Right lung (tissue), 10 donors: ENCODE measurements at places on chromosomes 5 and 9.

DNA sequence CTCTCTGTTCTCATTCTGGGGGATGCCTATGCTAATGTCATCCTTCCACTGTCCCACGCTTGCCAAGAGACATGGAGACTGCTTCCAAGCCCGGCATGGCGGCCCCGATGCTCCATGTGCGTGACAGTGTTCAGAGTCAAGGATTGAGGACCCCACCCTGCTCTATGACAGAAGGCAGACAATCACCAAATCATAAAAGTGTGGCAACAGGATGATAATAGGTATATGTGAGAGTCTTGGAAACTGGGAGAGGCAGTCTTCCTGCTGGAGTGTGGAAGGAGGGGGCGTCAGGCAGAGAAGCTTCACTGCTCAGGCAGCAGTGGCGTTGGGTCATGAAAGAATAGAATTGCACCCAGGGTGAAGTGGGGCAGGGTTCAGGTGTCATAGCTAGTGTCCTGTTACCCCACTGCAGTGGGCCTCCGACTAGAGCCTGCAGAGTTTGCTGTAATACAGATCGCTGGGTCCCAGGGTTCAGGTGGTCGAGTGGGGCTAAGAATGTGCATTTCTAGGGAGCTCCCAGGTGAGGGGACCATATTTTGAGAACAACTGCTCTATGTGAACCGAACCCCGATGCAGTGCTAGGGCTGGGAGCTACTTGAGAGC is 12.5 kb upstream of the GADD45G start:
- DNase-seq = no peak

- DNase-seq = no peak
These were observed 294.8 kb upstream of the KIF2A start for GRCh38 chr5:62011089-62011664.

DNA sequence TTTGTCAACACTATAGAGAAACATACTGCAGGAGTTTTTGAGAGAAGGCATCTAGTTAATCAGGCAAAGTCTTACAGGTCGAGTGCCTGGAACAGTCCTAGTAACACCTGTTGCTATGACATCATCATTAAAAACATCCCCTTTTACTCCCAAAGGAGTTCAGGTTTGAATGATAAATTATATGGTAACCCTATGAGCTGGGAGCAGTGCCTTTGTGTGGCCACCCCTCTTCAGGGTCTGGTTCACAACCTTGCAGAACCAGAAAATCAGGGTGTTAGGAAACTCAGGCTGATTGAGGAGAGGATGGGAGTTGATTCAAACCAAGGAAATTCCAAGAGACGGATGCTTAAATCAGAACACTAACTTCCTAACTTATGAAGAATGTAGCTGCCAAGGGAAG is 179.1 kb upstream of the RASEF start:
- DNase-seq = no peak

DNA sequence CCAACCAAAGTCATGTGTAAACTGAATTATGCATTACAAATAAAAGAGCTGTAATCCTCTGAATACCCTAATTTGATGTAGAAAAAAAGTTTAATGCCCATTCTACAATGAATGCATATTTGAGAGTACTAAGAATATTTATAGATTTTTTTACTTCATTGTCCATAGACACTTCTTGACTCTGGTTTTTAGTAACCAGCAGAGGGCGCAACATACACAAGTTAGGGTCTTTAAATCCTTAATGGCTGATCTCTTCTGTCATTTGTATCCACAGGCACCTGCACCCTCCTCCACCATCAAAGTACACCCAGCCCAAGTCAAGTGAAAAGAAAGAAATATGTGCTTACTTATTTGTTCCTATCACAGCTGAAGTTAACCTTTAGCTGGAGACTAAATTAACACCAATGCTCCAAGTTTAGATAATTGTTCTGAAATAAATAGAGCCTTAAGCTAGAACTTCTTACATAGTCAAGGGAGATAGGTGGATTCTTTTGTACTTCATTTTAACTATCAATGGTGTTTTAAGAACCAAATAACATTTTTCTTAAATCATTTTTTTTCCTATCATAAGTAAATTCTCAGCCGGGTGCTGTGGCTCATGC is 524.2 kb upstream of the DAB2 start:
- peak; percentile 42 for DNase-seq

DNA sequence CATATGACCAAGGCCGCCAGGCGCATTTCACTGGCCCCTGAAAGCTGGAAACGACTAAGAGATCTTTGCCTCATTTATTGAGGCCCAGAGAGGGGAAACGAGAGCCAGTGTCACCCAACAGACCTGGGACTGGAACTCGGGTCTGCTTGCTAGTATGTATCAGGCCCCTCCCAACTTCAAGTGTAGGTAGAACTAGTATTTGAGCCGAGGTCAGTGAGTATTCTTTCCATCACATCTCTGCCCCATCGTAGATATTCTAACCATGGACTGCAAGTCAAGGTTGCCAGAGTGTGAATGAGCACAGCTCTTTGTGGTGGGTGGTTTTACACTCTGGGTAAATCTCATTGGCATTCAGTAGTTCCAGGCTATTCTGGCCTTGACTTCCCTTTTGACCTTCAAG is 42.2 kb downstream of the GPR107 start:
- no peak for DNase-seq

DNA sequence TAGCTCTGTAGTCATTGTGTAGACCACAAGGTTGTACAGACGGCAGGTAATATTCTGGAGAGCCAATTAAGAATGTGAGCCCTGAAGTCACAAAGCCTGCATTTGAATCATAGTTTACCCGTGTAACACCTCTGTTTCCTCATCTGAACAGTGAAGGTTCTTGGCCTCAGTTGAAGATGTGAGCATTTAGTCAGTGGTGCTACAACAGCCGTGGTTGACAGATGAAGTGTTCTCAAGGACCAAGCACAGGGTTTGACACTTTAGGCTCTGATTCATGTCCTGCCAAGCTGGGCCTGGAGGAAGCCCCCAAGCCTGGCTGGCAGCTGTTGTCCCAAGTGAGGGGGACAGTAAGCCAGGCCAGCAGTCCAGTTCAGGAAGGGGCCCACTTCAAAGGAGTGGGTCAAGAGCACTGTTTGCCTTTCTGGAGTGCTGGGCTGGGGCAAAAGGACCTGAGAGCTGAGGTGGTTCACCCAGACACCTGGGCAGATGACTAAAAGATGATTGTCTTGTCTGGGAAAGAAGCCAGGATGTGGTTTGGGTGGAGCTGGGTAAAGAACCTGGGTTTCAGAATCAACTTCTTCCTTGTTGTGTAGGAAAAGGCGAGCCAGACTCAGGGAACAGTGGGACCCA is 20.7 kb downstream of the FAXDC2 start:
- DNase-seq = no peak

DNA sequence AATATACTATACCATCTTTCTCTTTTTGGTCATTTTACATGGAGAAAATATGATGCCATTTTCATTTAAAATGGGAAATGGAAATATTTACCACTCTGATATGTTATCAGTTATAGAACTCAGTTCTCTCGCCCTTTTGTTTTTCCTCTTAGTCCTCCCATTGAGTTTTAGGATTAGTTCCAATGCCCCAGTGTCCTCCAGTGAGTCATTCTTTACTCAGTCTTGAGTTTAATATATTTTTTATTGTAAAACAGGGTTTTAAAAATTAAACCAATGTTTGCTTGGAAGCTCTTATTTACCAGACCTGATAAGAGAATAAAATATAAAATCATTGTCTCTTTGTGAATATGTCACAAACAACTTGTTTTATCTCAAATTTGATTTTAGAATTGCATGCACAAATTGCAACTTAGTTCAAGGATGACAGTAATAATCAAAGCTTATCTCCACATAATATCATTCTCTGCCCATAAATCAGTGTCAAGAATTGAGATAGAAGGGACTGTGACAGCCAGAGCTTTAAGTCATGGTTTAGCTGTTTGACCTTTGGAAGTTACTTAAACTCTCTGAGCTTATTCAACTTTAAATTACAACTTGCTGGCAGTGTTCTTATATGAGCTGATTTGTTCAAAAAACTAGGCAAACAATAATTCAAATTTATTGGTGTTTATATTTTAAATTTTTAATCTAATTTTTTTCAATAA is 166.4 kb downstream of the PAM start:
- DNase-seq = no peak

DNA sequence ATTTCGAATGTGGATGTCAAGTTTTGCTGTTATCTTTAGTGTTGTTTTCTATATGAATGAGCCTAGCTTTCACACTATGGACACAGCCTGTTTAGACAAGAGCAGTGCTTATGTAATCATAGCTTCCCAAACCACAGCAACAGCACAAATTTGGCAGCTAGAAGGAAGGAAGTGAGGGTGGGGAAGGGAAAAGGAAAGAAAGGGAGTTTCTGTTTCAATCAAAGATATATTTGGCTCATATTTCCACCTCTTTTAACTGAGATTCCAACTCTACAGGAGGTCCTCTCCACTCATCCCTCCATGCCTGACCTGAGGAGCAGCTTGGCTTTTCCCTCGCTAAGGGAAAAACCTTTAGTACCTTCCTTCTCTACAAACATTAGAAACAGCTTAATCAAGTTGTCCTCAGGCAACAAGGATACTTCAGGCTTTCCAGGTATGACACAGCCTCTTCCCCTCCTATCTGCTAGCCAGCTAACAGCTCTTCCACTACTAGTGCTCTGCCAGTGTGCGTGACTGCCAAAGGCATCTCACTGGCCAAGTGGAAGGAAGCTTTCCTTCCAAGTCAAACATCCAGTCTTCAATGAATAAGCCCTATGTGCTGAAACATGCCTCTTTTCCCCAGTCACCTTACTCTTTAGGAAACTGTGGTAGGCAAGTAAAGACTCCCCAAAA is 268.6 kb upstream of the PTGER4 start:
- DNase-seq = peak; percentile 69

- no peak for DNase-seq
These were observed 362.9 kb upstream of the ZNF608 start for GRCh38 chr5:125109293-125109692.

DNA sequence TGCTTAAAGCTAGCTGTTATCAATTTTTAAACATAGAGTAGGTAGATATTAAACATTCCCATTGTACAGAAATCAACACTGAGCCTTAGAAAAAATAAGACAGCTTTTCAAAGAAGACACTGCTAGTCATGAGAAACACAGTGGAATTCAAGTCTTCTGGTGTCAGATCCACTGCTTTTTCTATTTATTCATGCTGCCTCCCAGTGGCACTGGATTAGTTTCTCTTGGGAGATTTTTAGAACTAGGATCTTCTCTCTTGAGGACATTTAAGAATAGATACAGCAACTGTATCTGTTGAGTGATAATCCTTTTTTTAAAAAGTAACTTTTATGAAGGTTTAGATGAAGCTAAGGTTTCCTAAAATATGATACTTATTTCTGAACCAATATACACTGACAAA is 1635.4 kb upstream of the C9orf72 start:
- no peak for DNase-seq

DNA sequence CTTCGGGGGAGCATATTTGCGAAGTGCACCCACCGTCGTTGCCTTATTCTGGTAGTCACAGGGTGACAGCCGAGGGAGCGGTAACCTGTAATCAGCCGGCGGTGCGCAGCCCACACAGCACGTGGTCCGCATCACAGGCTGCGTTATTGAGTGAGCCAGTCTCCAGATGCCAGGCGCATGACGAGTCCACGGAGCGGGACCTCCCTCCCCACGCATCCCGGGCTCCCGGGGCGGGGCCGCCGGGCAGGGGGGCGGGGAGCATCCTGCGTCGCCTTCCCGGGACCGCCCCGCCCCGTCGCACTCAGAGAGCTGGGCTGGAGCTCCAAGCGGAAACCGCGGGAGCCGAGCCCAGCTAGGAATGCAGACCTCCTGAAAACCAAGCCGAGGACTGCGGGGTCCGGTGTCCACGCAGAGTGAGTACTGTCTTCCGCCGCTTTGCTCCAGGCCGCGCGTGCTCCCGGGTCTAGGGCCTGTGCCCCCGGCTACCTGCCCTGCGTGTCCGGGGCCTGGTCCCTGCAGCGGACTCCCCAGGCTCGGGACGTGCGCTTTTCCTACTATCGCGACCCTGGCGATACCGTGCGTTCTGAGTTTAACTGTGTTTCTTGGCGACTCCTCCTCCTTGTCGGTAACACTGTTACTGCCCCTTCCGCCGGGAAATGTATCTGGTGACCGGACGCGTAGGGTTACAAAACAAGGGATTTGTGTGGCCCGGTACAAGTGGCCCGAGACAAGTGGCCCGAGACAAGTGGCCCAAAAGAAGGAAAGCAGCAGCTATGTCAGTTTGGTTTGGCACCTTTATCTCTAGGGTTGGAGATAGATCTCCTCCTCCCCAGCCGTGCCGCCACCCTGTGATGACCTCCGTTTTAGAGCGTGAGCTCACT is 40.6 kb downstream of the CAST start:
- peak; percentile 89 for DNase-seq

DNA sequence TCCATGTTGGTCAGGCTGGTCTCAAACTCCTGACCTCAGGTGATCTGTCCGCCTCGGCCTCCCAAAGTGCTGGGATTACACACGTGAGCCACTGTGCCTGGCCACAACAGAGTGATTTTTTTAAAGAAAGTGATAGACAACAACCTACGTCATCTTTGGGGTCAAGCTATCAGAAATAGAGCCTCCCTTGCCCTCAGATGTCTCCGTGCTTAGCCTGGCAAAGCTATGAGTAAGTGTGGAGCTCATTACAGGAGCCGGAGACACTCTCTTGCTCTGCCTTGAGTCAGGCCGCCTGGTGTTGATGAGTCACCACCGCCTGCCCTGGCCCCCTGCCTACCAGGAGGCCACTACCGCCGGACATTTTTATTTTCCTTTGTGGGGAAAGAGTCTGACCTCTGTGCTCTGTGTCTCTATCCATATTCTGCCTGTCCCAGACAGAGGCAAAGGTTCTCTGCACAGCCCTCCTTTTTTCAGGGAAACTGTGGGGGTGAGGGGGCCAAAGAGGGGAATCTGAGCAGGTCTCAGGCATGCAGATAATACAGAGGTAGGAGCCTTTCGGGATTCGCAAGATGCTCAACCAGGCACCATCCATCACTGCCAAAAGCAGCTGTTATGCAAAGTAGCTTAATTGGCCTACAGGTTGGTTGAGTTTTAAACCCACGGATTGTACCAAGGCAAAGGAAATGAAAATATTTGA is 123.7 kb upstream of the CPEB4 start:
- DNase-seq = no peak

DNA sequence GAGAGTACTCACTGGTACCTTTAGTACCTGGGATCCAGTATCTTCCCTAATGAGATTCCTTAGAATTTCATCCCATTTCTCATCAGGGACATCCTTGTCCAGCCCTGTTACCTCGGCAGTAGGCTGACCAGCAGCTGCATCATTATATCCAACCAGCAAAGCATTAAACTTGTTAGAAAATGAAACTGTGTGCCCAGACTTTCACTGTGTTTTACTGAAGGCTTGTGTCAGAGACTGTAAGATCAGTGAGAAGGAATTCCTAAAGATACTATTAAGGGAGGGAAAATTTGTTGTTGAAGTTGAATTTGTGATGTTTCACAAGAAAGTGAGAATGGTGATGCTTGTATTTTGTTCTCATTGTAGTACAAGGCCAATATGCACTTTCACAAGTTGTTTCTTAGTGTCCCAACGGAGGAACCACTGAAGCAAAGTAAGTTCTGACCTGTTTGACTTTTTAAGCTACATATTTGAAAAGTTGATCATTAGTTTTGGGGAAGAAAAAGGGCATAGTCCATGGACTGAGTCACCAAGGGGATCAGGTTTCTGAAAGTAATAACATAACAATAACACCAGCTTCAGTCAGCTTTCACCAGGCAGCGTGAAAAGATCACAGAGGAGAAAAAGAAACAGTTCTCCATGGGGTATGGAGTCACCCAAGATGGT is 48.8 kb downstream of the GRAMD2B start:
- no peak for DNase-seq

- no peak for DNase-seq
These were observed 9.8 kb upstream of the ZDHHC11 start for GRCh38 chr5:860506-861150.

GRCh38 chr5:98899456-98899855 is 29.4 kb downstream of the CHD1 start:
- DNase-seq = no peak

- no peak for DNase-seq
These were observed 240.4 kb downstream of the GLIS3 start for GRCh38 chr9:4059437-4059836.
